Stimulated activated CD4-positive, alpha-beta T cell treated with anti-CD3 and anti-CD28 coated beads, Interleukin-2, amount 100 ng/mL, for 24 hours (primary cell): ENCODE measurements at places on chromosomes 1 and 21.

GRCh38 chr1:233090746-233091494 lies 140.5 kb downstream of the NTPCR start:
- DNase-seq, result no peak

GRCh38 chr1:157045250-157046218 lies at the start of gene ARHGEF11:
Gene ARHGEF11 (minus strand): TSS chr1:157045742. CDS start chr1:157044330, 1,412 bp downstream.
- peak; percentile 59 for DNase-seq

GRCh38 chr21:34946385-34946840 lies 102.7 kb downstream of the RUNX1 start:
- no peak for DNase-seq

DNA sequence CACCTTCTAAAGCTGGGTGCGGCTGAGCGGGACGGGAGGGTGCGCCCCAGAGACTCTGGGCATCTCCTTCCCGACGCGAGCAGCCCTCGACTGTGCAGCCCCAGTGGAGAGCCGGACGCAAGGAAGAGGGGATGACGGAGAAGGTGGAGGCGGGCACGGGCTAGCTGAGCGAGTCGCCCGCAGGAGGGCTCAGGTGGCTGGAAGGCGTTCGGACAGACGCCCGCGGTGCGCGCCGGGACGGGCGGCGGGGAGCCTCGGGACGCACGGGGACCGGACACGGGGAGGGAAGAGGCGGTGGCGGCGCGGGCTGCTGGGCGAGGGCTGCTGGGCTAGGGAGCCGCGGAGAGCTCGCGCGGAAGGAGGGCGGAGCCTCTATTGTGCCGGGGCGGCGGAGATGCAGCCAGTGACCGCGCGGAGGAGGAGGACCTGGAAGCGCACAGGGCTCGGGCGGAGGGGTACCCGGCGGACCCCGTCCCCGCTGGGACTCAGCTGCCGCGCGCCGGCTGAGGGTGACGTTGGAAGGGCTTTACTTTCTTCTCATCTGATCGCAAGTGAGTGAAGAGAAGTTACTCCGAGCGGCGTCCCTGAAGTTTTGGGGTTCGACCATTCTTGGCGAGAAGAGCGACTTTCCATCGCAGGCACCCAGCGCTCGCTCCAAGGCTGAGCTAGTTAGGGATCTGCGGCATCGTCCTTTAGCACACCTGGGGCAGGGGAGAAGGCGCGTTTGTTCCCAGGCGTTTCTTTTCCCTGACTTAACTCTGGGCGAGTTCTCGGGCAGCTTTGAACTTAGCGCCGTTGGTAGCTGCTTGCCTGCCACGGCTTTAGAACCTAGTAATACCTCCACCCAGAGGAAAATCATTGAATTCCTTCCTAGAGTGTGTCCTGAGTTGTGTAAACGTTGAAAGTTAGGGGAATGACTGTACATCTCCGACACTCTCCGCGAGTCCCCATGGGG lies at the start of gene OLFML2B:
OLFML2B (minus strand) TSS at position 323 of the 955 bp plus-strand sequence. CDS start 439 bp downstream, outside the sequence.
- peak; percentile 73 for DNase-seq

DNA sequence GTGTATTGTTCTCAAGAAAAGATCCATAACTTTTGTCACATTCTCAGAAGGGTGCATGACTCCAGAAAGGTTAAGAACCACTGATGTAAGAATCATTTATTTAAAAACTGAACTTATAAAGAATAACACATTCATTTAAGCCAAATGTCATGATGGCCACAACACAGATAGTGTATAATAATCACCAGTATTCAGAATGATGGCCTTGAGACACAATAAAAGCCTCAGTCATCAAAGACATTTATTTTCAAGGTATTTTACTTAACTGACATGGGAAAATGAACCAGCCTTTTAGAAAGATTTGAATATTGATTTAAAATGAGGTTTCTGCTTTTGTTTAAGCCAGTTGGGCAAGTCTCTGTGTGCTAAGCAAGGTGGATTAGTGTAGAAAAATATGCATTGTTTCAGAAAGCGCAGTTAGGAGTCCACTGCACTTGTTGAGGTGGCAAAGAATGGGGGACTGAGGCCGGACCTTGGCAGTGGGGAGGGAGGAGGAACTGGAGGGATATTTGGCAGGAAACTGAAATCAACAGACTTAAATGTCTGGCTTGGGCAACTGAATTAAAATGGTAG lies 371.9 kb upstream of the ESRRG start:
- no peak for DNase-seq

DNA sequence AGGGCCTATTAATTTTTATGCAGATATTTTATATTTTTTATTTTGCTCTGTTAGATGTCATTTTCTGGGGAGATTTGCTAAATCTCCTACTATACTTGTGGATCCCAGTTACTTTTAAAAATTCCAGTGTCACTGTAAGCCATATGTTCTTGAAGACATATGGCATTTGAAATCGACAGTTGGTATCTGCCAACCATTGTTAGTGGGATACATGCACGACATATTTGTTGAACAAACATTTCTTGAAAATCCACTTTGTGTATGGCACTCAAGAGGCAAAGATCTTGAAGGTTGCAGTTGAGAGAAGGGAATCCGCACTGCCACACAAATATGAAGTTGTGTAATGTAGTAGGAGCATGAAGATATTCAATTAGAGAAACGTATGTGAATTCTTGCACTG lies 287.7 kb downstream of the HHAT start:
- DNase-seq, result no peak

- no peak for DNase-seq
These were observed 174.2 kb downstream of the CAMTA1 start for GRCh38 chr1:6959491-6959890.

DNA sequence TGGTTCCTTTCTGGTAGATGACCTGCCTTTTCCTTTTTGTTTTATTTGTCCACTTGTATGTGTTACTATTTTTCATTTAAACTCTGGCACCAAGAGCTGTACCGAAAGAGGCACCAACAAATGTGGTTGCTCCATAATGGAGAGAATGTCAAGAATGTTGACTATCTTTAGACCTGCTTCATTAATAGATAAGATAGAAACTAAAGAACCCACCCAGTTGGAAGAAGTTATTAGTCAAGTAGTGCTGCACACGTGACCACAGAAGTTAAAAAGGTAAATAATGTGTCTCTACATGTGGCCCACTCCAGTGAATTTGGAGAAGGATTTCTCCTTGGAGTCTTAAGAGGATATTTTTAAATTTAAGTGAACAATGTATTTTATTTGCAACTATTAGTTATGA lies 9.3 kb downstream of the ATP1A1 start:
- no peak for DNase-seq

- DNase-seq, result no peak
These were observed 57.3 kb downstream of the SLC37A1 start for GRCh38 chr21:42570841-42571387.
